Thyroid gland (tissue), 4 donors: ENCODE measurements at places on chromosomes 3 and 15. TPM values are rescaled to one million over a fixed set of nuclear protein-coding genes. Genes with fewer than 3 reads are reported as not detected.

GRCh38 chr3:2880218-2880756 is 229.9 kb downstream of the IL5RA start:
- H3K27me3 ChIP-seq, result no peaks in the 10 kb centered on the region
- H3K4me1 ChIP-seq, result no peaks in the 10 kb centered on the region
- no peaks in the 10 kb centered on the region for H3K36me3 ChIP-seq
- no peak overlapping the region for H3K4me3 ChIP-seq

DNA sequence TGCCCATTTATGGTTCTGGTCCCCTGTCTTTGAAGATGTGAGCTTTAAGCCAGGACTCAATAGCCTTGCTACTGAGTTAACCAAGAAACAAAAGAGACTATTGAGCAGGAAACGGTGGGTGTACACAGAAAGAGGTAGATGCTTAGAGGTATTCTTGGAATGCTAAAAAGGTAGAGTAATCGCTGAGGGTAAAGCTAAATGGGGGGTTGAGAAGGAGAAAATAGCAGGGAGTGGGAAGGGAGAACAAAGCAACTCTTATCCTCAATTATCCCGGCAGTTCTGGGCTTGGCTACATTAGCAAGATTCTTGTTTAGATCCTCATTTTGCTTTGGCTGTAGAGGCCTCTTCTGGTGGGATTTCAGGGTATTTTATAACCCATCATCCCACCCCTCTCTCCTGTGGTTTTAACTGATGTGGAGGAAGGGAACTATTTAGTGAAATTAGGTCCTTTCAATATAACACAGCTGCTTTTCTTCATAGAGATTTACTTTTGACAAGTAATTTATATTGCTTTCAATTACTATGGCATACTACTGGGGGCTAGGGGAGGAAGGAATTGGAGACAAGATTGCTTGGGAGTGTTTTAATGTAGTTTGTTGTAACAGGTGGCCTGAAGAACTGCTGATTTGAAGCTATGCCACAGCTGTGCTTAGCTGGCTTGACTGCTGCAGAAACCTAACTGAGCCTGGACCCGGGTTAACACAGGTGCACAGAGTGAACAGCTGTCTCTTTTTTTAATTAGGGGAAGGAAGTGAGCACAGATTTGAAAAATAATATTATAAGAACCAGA is 234.3 kb upstream of the CCDC54 start:
- no peaks in the 10 kb centered on the region for H3K27me3 ChIP-seq
- H3K4me3 ChIP-seq, result no peak overlapping the region
- H3K27ac ChIP-seq, result no peak overlapping the region

- H3K36me3 ChIP-seq, result no peaks in the 10 kb centered on the region
- H3K4me3 ChIP-seq, result no peak overlapping the region
- H3K27ac ChIP-seq, result no peak overlapping the region
These were observed 155.6 kb upstream of the SLC2A2 start for GRCh38 chr3:171181907-171182690.

DNA sequence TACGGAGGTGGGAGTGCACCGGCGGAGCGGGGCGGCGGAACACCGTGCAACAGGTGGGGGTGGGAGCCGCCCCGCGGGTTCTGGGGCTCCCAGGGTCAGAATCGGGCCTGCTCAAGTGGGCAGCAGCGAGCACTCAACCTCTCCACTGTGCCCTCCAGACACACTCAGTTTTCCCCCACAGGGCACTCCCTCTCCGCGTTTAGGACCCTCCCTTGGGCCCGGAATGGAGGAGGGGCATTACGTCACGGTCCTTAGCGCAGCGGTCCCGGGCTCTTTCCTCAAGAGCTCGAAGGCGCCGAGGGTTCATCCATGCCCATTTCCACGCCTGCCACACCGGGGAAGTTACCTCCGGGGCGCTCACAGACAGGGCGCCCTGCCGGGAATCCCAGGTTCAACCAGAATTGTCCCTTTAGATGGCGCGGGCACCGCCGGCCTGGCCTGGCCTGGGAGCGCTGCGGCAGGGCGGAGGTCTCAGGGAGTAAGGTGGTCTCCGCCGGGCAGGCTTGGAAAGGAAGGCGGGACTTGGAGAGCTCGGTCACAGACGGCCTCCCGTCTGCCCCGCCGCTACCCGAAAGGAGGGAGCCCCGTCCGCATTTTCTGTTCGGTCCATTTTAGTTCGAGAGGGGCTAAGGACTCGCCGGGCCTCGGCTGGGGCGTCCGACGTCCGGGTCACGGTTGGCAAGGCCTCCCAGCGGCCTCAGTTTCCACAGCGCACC is 5.1 kb downstream of the RNU6-1 start:
- no peaks in the 10 kb centered on the region for H3K36me3 ChIP-seq
- no peak overlapping the region for H3K27ac ChIP-seq
- H3K27me3 ChIP-seq, result peaks cover 25% of the 10 kb centered on the region
- H3K4me1 ChIP-seq, result peaks cover 59% of the 10 kb centered on the region
- H3K4me3 ChIP-seq, result no peak overlapping the region

GRCh38 chr3:71369701-71370391 is 213.7 kb downstream of the FOXP1 start:
- H3K4me3 ChIP-seq, result no peak overlapping the region
- H3K27ac ChIP-seq, result peak overlapping the region; percentile 33
- no peak for DNase-seq
- no peaks in the 10 kb centered on the region for H3K36me3 ChIP-seq
- H3K4me1 ChIP-seq, result peaks cover 16% of the 10 kb centered on the region

DNA sequence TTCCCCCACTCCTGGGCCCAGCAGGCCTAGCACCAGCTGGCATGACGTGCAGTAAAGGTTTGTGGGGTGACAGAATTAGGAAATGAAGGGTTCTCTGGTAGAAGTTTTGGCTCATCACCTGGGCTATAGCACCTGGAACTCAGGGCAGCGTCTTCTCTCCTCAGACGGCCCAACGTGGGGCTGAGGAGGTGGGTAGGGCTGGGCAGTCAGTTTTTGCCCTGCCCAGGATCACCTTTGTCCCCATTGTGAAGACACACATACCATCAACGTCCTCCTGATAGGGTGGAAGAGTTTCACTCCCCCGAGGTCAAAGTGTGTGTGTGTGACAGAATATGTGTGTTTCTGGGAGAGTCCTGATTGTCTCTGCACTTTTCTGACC is 12.1 kb downstream of the KBTBD13 start:
- H3K4me3 ChIP-seq, result no peak overlapping the region
- DNase-seq, result no peak
- no peaks in the 10 kb centered on the region for H3K27me3 ChIP-seq

- no peaks in the 10 kb centered on the region for H3K36me3 ChIP-seq
- no peak overlapping the region for H3K27ac ChIP-seq
- no peak overlapping the region for H3K4me3 ChIP-seq
- H3K4me1 ChIP-seq, result no peaks in the 10 kb centered on the region
- no peaks in the 10 kb centered on the region for H3K27me3 ChIP-seq
- DNase-seq, result no peak
These were observed 29.6 kb downstream of the CHRD start for GRCh38 chr3:184409331-184409926.

GRCh38 chr3:128323206-128324081 is 143.2 kb downstream of the DNAJB8 start:
- no peaks in the 10 kb centered on the region for H3K4me1 ChIP-seq
- no peak for DNase-seq
- H3K27ac ChIP-seq, result no peak overlapping the region
- no peak overlapping the region for H3K4me3 ChIP-seq

DNA sequence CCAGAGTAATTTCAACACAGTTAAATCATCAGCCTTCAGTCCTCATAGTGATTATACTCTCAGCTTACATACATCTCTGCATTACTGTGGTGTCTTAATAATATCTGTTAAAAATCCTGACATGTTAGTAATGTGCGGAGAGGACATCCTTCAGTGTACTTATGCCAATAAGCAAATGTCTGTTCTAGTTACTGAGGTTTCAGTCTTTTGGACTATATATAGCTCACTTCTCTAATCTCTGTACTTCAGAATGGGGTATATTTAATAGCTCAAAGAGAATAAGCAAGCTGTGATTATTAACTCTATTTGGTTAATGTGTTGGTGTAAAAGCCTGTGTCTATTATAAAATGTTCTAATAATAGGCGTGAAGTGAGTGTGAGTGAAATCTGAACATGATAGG is 28.9 kb upstream of the OSTN start:
- H3K4me3 ChIP-seq, result no peak overlapping the region
- H3K27me3 ChIP-seq, result no peaks in the 10 kb centered on the region
- no peaks in the 10 kb centered on the region for H3K36me3 ChIP-seq
- no peak overlapping the region for H3K27ac ChIP-seq
- DNase-seq, result no peak
- no peaks in the 10 kb centered on the region for H3K4me1 ChIP-seq

GRCh38 chr15:78537266-78537905 is 2.9 kb upstream of the PSMA4 start:
- H3K27ac ChIP-seq, result no peak overlapping the region
- H3K36me3 ChIP-seq, result peaks cover 2% of the 10 kb centered on the region
- H3K27me3 ChIP-seq, result no peaks in the 10 kb centered on the region
- H3K4me3 ChIP-seq, result no peak overlapping the region
- no peak for DNase-seq

DNA sequence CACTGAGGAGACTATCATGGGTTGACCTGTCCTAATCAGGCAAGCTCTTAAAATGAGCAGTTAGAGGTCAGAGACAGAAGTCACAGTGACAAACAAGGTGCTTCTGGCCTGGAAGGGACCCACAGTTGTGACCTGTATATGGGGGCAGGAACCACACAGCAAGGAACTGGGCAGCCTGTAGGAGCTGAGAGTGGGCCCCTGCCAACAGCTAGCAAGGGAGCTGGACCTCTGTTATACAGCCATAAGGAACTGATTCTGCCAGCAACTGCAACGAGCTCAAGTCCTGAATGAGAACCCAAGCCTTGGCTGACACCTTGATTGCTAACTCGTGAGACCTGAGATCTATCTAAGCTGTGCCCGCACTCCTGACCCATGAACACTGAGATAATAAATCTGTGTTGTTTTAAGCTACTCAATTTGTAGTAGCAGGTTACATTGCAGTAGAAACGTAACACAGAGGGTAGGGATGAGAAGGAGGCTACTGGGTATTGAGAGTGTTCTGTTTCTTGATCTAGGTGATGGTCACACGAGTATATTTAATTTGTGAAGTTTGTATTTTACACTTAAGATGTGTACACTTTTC is 44.5 kb upstream of the MAGI1 start:
- no peaks in the 10 kb centered on the region for H3K27me3 ChIP-seq
- no peak for DNase-seq
- H3K4me3 ChIP-seq, result no peak overlapping the region
- H3K4me1 ChIP-seq, result no peaks in the 10 kb centered on the region
- H3K36me3 ChIP-seq, result no peaks in the 10 kb centered on the region
- no peak overlapping the region for H3K27ac ChIP-seq

DNA sequence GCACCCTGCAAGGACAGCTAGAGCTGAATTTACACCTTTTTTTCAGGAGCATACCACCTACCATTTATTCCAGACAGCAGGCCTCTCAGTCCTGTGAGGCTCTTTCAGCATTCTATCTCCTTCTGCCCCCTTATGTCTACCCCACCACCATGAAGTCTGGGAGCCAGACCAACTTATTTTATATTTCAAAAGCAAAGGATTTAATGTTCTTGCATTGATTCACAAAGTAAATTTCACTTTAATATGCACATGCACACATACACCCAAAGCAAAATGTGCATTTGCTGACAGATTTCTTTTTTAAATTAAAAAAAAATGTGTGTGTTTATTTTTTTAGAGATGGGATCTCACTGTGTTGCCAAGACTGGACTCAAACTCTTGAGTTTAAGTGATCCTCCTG is 264.2 kb upstream of the LRRC3B start:
- no peak overlapping the region for H3K27ac ChIP-seq
- no peaks in the 10 kb centered on the region for H3K4me1 ChIP-seq
- H3K27me3 ChIP-seq, result no peaks in the 10 kb centered on the region
- DNase-seq, result no peak
- no peaks in the 10 kb centered on the region for H3K36me3 ChIP-seq

DNA sequence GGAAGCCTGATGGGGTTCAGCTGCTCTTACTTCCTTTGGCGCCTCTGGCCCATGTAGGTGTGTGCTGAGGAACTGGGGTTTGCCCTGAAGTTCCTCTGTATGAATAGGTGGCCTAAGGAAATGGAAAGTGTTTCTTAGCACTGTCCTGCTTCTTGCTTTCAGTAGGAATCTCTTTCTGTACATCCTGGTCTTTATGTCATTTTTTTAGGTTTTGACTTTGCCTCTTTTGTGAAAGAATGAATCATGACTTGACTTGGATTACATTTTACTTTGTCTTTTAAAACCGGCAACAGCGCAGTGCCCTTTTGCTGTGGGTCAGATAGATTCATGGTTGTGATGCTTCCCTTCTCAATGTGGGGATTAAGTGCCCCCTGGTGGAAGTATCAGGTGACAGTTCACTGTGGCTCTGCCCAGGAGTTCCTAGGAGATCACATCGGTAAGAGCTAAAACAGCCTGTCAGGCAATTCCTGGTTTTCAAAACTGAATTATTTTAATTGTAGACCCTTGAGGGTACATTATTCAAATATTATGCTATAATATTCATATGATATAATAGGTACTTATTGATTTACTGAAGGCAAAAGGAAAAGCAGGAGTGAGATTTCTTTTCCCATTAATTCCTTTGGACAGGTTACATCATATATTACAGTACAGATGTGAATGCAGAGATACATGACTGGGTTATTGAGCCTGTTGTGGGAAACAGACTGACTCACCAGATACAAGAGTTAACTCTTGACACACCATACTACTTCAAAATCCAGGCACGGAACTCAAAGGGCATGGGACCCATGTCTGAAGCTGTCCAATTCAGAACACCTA is 95.4 kb downstream of the HCN4 start:
- peak; percentile 72 for DNase-seq
- no peaks in the 10 kb centered on the region for H3K36me3 ChIP-seq

GRCh38 chr3:116905334-116905733 is 195.8 kb downstream of the TUSC7 start:
- H3K4me1 ChIP-seq, result no peaks in the 10 kb centered on the region
- no peaks in the 10 kb centered on the region for H3K36me3 ChIP-seq
- DNase-seq, result no peak
- H3K27ac ChIP-seq, result no peak overlapping the region

- H3K4me1 ChIP-seq, result no peaks in the 10 kb centered on the region
- H3K27me3 ChIP-seq, result no peaks in the 10 kb centered on the region
- no peak overlapping the region for H3K4me3 ChIP-seq
- no peak overlapping the region for H3K27ac ChIP-seq
- no peaks in the 10 kb centered on the region for H3K36me3 ChIP-seq
- no peak for DNase-seq
These were observed 8.8 kb upstream of the NPHP3 start for GRCh38 chr3:132730891-132731580.

IQCF5 gene
- not detected for total RNA-seq

RBMS3 gene
- total RNA-seq, result 171 TPM

ISG20 gene
- total RNA-seq, result 47.8 TPM

REC114 gene
- total RNA-seq, result not detected

DZIP1L gene
- total RNA-seq, result 19.4 TPM

SEMA3F gene
- 43.9 TPM for total RNA-seq

TMED3 gene
- total RNA-seq, result 156 TPM
